ENCODE measurements at places on chromosomes 1 and 21.

- DNase-seq: no peak
These were observed 118.2 kb upstream of the GRIK3 start for GRCh38 chr1:37152491-37152890.

DNA sequence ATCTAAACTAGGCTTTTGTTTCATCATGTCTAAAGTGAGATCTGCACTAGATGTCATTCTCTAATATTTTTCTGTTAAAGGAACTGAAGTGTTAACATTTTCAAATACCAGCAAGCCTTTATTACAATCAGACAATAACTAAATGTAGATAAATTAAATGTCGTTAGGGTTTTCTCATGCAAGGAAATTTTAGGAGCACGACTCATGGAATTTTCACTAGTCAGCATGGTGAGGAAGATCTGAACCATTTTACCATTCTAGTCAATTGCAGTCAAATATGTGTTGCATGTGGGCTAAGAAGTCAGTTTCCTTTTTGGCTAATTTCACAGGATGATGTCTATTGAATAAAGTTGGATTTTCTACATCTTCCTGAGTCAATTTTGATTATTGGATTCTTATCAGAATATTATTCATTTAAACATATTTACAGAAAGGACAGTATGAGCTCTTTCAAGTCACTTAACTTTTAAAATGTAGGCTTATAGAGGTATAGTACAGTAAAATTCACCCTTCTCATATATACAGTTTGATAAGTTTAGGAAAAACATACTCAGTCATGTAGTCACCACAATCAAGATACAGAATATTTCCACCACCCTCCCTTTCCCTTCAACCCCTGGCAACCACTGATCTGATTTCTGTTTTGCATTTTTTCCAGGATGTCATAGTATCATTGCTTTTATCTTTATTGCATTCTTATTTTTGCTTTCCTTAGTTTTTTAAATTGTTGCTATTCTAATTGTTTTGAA is 9.2 kb downstream of the GCSAML start:
- no peak for DNase-seq

DNA sequence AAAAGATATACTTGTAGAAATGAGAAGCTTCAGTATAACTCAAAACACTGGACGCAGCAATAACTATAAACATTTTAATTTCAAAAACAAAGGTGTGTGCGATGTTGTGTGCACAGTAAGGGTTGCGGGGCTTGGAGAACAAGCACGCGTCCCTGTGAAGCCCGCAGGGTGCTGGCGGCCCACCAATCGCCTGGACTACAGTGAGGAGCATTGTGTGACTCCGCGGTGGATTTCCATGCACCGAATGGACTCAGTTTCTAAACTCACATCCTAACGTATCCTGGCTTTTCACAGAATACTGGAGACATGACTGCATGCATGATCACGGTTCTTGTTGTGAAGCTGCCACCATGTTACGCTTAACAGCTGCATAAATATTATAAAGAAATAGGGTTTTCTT is 33.0 kb downstream of the NTPCR start:
- no peak for DNase-seq

GRCh38 chr1:56069824-56070223 is 509.5 kb downstream of the PLPP3 start:
- no peak for DNase-seq

DNA sequence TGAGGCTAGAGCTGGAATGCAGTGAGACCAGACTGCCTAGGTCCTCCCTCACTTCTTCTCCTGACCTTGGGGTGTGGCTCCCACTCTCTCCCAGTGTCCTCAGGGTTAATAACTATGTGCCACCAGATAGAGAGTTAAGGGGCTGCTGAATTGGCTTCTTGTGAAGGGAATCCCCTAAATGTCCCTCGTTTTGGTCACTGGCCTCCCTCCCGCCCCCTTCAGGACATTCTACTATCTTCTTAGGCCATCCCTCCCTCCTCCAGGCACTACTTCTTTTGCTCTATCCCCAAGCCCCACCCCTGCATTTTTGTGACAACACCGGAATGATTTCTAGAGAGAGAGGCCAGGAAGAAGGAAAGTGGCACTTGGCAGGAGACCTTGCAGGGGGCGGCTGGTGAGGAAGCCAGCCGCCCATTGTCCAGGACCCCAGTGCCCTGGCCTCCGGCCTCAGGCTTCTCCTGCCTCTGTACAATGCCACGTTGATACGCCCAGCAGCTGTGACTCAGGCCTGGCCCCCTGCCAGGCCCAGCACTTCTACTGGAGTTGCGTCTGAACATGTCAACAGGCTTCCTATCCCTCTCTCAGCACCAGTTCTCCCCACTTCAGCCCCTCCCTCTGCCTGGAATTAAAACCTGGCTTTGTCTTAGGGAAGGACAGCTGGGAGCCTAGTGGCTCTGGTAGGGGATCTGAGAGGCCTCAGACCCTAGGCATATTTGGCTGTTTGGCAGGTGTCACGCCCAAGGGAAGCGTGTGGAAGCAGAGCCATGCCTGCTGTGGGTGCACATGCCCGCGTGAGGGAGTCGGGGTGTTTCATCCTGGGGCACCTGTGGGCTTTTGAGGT is 9.1 kb downstream of the LMNA start:
- DNase-seq: peak; percentile 37

- no peak for DNase-seq
These were observed 292.4 kb downstream of the GRIK1 start for GRCh38 chr21:29647353-29647781.

GRCh38 chr1:29121516-29121935 is 2.2 kb downstream of the TMEM200B start:
- no peak for DNase-seq

GRCh38 chr1:176183618-176184017 is 23.5 kb downstream of the COP1 start:
- DNase-seq: no peak

- no peak for DNase-seq
These were observed 25.0 kb downstream of the MCOLN2 start for GRCh38 chr1:84971957-84972356.

DNA sequence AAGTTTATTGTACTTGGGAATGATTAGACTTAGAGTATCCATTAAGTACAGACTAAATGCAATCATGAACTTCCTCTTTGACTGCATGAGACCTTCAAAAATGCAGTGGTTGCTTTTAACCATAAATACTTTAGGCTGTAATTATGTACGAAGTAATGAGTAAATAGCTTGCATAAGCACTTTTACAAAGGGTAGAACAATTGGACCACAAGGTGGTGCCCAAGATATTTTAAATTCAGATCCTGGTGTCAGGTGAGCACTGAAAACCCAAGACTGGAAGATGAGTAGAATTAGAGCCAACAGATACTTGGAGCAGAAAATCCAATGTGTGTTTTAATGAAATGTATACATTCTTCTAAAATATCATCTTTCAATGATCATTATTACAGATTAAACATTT is 43.4 kb upstream of the RHOU start:
- no peak for DNase-seq

Data from SIG-M5 (cell line).